ENCODE measurements at places on chromosomes 12 and 14.
A peak's percentile ranks its signal among the peaks of the same experiment; 100 is the strongest.

- peaks cover 11% of the 10 kb centered on the region for H3K4me1 ChIP-seq
- H3K4me3 ChIP-seq = no peak overlapping the region
- DNase-seq = no peak
- peaks cover 64% of the 10 kb centered on the region for H3K27me3 ChIP-seq
- H3K27ac ChIP-seq = no peak overlapping the region
Measured at GRCh38 chr12:49962861-49963765, 1.4 kb downstream of the AQP5 start.

DNA sequence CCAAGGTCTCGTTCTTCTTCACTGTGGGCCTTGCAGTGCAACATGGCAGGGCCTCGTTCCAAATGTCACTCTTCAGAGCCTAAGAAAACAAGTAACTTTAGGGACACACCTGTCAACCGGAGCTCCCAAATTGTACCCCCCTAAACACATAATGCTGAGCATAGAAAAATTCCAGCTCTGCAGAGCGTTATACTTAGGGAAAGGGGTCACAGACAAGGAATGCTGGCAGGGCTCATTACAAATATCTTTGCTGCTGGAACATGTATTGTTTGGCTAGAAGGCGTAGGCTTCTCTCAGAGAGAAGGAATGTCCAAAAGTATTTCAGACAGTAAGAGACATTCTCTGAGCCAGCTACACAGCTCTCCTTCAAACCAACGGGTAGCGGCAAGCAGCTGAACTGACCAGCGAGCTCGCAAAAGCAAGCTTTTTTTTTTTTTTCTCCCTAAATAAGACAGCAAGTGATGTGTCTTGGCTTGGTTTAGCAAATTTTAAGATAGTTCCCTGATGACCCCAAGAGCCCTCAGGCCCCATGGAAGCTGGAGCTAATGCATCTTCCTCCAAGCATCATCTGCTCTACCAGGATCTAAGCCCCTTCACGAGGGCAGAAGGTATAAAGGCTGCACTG, 24.5 kb downstream of the SSH1 start:
- H3K4me3 ChIP-seq = no peak overlapping the region
- H3K36me3 ChIP-seq = peaks cover 45% of the 10 kb centered on the region
- H3K27me3 ChIP-seq = no peaks in the 10 kb centered on the region
- peaks cover 66% of the 10 kb centered on the region for H3K4me1 ChIP-seq
- peak overlapping the region; percentile 38 for H3K27ac ChIP-seq

- peaks cover 21% of the 10 kb centered on the region for H3K36me3 ChIP-seq
- peak; percentile 99 for DNase-seq
- no peaks in the 10 kb centered on the region for H3K27me3 ChIP-seq
- peak within 1 kb of the TSS; percentile 97 for H3K27ac ChIP-seq
- H3K4me1 ChIP-seq = peaks cover 34% of the 10 kb centered on the region
Measured at GRCh38 chr14:35046048-35046750, at the start of gene FAM177A1. Gene FAM177A1 (plus strand): TSS chr14:35046272. CDS start chr14:35046464, 192 bp downstream.

DNA sequence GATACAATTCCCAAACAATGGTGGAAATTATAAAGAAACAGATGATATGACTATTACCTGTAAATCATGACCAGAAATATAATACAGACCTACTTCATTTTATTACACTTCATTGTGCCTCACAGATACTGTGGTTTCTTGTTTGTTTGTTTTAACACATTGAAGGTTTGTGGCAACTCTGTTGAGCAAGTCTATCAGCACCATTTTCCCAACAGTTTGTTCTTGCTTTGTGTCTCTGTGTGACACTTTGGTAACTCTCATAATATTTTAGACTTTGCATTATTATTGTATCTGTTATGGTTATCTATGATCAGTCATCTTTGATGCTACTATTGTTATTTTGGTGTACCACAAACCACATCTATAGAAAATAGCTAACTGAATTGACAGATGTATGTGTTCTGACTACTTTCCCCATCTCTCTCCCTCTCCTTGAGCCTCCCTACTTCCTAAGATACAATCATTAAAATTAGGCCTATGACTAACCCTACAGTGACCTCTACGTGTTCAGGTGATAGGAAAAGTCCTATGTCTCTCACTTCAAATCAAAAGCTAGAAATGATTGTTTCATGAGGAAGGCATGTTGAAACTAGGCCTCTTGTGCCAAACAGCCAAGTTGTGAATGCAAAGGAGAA, 49.1 kb downstream of the FBXO33 start:
- H3K4me3 ChIP-seq = no peak overlapping the region
- peaks cover 4% of the 10 kb centered on the region for H3K36me3 ChIP-seq
- peak overlapping the region; percentile 50 for H3K27ac ChIP-seq

DNA sequence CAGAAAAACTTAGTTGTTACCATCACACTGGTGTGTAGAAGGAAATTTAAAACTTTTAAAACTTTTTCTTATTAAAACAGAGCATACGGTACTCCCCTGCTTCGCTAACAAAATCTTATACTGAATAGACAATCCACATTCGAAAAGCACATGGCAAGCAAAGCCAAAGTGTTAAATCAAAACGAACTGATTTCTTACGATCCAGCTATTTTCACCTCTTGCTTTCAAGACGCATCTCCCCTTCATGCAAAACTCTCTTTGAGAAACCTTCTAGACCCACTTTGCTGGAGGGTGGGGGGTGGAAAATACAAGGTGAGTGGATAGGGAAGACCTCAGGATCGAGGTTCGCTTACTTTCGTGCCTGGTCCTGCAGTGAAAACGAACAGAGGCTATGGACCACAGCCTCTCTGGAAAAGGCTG, 328 bp downstream of the INTS13 start:
- no peaks in the 10 kb centered on the region for H3K27me3 ChIP-seq
- H3K4me1 ChIP-seq = peaks cover 55% of the 10 kb centered on the region
- peaks cover 40% of the 10 kb centered on the region for H3K36me3 ChIP-seq
- no peak for DNase-seq
- peak overlapping the region; percentile 96 for H3K27ac ChIP-seq

DNA sequence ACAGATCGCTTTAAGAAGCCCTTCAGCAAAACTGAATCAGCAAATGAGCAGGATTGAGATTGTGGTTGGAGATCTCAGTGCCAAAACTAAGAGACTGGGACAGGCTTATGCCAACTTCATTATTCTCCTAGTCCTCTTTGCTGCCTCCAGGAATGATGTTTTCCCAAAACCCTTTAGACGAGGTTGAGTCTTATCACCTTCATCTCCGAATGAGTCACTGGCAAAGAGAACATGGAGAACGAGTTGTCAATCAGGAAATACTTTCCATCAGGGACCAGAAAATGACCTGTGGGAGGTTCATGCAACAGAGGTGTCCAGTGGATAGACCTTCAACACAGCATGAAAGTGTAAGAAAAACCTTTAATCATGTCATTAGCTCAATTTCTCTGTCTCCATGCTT, 461.5 kb downstream of the RMST start:
- no peak for DNase-seq
- H3K4me1 ChIP-seq = no peaks in the 10 kb centered on the region
- no peaks in the 10 kb centered on the region for H3K27me3 ChIP-seq
- no peak overlapping the region for H3K27ac ChIP-seq
- no peaks in the 10 kb centered on the region for H3K36me3 ChIP-seq

DNA sequence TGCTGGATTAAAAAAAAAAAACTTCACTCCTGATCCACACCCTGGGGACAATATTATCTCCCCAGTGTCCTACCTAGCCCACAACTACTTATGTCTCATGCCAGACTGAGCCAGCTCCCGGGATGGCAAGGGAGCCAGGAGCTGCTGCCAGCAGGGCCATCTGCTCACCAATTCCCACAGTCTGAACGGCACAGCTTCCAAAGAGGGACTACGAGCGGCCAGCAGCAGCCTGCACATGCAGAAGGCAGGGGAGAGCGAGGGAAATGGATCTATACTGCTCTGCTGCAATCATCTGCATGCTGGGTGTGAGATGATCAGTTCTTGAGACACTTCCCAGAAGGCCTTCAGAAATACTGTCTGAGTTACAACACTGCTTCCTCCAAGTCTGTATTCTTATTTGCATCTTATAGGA, 11.1 kb downstream of the SSH1 start:
- H3K27ac ChIP-seq = no peak overlapping the region
- no peaks in the 10 kb centered on the region for H3K27me3 ChIP-seq
- peaks cover 20% of the 10 kb centered on the region for H3K36me3 ChIP-seq
- H3K4me3 ChIP-seq = no peak overlapping the region
- DNase-seq = no peak

- no peak overlapping the region for H3K4me3 ChIP-seq
- H3K36me3 ChIP-seq = peaks cover 13% of the 10 kb centered on the region
- no peak for DNase-seq
- no peak overlapping the region for H3K27ac ChIP-seq
- H3K4me1 ChIP-seq = peaks cover 1% of the 10 kb centered on the region
Measured at GRCh38 chr12:50104417-50105366, 884 bp downstream of the GPD1 start.

- peak; percentile 34 for DNase-seq
- H3K4me3 ChIP-seq = peak overlapping the region; percentile 78
- peaks cover 19% of the 10 kb centered on the region for H3K4me1 ChIP-seq
- no peaks in the 10 kb centered on the region for H3K36me3 ChIP-seq
Measured at GRCh38 chr12:52007158-52007921, 594 bp downstream of the TAMALIN start.

GRCh38 chr12:54363047-54363446, 1.2 kb downstream of the GPR84 start:
- H3K27ac ChIP-seq = no peak overlapping the region
- no peak for DNase-seq
- H3K4me1 ChIP-seq = peaks cover 37% of the 10 kb centered on the region
- no peak overlapping the region for H3K4me3 ChIP-seq
- H3K27me3 ChIP-seq = peaks cover 6% of the 10 kb centered on the region

DNA sequence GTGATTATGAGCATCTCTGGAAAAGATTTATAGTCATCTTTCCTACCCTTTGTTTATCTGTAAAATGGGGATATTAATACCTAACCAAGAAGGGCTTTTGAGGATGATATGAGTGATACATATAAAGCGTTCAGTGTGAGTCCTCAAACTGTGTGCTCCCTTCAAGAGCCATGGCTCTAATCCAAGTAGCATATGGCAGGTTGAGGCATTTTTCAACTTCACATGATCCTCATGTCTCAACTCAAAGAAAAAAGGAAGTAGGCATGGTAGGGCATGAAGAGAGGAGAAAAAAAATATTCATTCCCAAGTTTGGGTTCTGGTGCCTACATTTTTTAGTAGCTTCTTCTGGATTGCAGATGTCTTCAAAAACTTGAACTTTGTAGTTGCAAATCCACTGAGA, 286.3 kb upstream of the ATP2B1 start:
- H3K27ac ChIP-seq = no peak overlapping the region
- H3K4me1 ChIP-seq = no peaks in the 10 kb centered on the region
- no peaks in the 10 kb centered on the region for H3K36me3 ChIP-seq
- no peak for DNase-seq
- H3K4me3 ChIP-seq = no peak overlapping the region

GRCh38 chr12:64968989-64969819, 144.8 kb downstream of the TBC1D30 start:
- no peak overlapping the region for H3K4me3 ChIP-seq
- H3K4me1 ChIP-seq = no peaks in the 10 kb centered on the region
- H3K27me3 ChIP-seq = peaks cover 5% of the 10 kb centered on the region
- no peak overlapping the region for H3K27ac ChIP-seq

DNA sequence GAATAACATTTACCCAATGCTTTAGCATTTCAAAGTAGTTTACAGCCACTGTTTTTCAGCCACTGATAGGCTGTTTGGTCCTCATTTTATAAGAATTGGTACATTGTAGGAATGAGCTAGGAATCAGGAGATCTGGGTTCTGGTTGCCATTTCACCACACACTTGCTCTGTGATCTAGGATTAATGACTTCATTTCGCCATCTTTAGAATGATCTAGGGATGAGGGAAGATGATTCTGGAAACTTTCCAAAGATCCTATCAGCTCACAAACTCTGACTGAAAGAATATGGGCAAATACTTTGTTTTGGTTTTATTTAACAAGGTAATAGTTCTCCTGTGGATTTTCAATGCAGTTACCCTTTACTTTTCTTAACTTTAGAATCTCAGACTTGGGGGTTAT, 155.0 kb downstream of the GCH1 start:
- peaks cover 11% of the 10 kb centered on the region for H3K27me3 ChIP-seq
- peaks cover 23% of the 10 kb centered on the region for H3K4me1 ChIP-seq
- H3K4me3 ChIP-seq = no peak overlapping the region
- no peaks in the 10 kb centered on the region for H3K36me3 ChIP-seq
- no peak overlapping the region for H3K27ac ChIP-seq
- DNase-seq = no peak

DNA sequence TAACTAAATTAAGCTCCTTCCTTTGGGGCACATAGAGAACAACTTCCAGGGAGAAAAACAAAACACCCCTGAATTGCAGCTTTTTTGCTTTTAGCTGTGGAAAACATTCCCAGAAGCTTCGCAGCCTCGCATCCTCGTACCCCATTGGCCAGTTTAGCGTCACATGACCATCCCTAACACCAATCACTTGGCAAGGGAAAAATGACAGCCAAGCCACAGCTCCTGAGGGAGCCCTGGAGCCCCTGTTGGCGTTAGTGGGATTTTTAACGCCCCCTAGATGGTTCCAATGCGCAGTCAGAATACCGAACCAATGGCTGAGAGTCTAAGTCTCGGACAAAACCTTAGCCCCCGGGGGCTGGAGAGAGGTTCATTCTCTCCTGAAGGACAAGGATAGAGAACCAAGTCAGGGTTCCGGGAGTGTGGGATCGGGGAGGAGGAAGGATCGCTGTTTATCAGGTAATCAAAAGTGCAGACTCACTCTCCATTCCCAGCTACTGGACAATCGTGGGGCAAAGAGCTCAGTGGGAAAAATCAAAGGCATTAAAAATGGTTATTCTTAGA, 135.6 kb upstream of the HIF1A start:
- no peak for DNase-seq
- H3K36me3 ChIP-seq = peaks cover 24% of the 10 kb centered on the region
- H3K4me1 ChIP-seq = peaks cover 49% of the 10 kb centered on the region
- H3K27me3 ChIP-seq = no peaks in the 10 kb centered on the region

GRCh38 chr12:48021485-48022179, 17.4 kb upstream of the COL2A1 start:
- DNase-seq = no peak
- no peak overlapping the region for H3K27ac ChIP-seq
- no peaks in the 10 kb centered on the region for H3K36me3 ChIP-seq
- no peaks in the 10 kb centered on the region for H3K4me1 ChIP-seq
- peaks cover 43% of the 10 kb centered on the region for H3K27me3 ChIP-seq

DNA sequence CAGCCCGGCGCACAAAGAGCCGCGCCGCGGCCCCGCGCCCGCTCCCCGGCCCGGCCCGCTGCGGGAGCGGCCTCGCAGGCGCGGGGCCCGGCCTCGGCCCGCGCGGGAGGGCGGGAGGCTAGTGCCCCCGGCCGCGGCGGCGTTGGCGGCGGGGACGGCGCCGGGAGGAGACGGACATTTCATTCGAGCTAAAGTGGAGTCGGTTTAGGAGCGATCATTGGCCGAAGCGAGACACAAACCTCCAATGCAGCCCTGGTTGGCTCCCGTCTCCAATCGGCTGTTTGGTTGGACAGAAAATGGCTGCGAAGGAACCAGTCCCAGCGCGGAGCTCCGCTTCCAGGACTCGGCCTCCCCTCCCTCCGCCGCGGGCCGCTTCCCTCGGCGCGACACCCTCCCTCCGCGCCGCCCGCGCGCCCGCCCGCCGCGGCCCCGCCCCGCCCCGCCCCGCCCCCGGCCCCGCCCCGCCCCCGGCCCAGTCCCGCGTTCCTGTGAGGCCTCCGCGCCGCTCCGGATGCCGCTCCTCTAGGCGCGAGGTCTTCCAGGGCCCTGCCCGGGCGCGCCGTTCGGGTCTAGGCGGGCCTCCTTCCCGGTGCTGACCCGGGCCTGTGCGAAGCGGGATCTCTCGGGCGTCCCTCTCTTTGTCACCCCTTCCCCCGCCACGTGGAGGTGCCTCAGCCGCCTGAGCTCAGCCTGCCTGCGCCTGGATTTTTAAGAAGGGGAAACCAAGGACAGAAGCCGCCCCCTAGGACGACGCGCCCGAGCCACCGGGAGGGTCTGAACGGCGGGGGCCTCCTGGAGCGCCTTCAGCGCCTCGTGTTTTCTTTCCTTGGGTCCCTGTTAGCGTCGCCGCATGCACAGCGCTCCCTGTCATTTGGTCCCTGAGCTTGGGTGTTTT, at the start of gene NFYB:
TSS of gene NFYB (minus strand) at position 309 of the 895 bp plus-strand sequence. CDS start 2,757 bp downstream, outside the sequence.
- H3K4me1 ChIP-seq = peaks cover 14% of the 10 kb centered on the region
- H3K4me3 ChIP-seq = peak within 1 kb of the TSS; percentile 87
- no peaks in the 10 kb centered on the region for H3K36me3 ChIP-seq
- peak within 1 kb of the TSS; percentile 95 for H3K27ac ChIP-seq
- peak; percentile 96 for DNase-seq
